Amygdala (tissue), 56 donors: ENCODE measurements at places on chromosomes 11 and 22.
A peak's percentile ranks its signal among the peaks of the same experiment; 100 is the strongest.

DNA sequence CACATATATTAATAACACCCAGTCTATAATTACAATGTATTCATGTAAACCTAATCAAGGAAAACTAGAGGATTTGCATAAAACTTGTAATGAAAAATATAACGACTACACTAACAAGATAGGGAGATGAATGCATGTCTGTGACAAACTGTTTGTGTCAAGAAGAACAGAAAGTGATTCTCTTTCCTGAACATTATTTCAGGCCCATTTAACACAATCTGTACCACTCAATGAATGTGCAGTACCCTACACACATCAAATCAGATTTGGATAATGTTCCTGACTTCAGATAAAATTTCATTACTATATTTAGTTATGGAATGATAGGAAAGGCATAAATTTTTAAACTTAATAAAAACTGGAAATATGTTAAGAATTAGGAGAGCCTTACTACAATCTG is 93.1 kb downstream of the CADM1 start:
- no peak for DNase-seq

DNA sequence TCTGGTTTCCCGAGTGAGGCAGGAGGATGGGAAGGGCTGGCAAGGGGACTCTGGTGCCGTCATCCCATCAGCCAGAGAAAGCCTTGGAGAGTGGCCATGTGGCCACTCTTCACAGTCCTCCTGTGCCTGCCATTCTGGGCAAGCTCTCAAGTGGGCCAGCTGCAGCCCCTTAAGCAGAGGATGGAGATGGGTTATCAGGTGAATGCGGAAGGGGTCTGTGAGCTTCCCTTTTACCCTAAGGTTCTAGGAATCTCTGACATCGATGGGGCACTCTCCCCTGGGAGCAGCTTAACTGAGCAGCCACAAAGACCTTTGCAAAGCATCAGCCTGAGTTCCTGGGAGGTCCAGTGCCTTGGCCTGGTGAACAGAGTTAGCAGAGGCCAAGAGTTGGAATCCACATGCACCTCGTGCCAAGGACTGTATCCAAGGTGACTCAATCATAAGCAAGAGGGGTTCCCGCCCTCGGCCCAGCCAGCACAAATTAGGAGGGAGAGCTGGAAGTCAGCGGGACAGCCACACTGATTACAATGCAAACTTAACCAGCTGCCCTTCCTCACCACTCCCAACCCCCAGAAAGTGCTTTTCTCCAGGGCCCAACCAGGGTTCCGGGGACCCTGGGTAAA is 193.6 kb downstream of the BUD13 start:
- no peak for DNase-seq

- no peak for DNase-seq
Measured at GRCh38 chr11:1283906-1284305, 25.5 kb downstream of the TOLLIP start.

DNA sequence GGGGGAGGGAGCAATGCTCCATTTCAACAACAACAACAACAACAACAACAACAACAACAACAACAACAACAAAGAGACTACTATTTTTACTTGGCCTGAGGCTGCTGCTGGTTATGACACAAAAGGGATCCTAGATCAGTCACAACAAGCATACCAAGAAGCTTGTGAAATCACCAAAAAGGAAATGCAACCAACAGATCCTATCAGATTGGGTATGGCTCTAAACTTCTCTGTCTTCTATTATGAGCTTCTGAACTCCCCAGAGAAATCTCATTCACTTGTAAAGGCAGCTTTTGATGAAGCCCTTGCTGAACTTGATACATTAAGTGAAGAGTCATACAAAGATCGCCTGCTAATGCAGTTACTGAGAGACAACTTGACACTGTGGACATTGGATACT is 10.5 kb upstream of the MS4A2 start:
- DNase-seq = no peak

DNA sequence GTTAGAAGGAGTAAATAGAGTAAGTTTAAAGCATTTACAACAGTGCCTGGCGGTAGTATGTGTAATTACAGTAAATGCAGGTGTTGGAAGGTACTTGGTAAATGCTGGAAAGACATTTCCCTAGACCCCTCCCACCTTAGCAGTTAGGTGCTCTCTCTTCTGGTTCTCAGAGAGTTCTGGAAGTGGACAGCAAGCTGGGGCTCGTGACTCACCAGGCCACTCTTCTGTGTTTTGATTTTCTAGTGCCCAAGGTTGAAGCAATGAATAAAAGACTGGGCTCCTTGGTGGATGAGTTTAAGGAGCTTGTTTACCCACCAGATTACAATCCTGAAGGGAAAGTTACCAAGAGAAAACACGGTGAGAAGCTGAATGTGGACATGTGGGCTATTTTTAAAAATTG is 27.6 kb downstream of the SNU13 start:
- no peak for DNase-seq

GRCh38 chr11:78180751-78181150 is 7.7 kb downstream of the KCTD21 start:
- no peak for DNase-seq

DNA sequence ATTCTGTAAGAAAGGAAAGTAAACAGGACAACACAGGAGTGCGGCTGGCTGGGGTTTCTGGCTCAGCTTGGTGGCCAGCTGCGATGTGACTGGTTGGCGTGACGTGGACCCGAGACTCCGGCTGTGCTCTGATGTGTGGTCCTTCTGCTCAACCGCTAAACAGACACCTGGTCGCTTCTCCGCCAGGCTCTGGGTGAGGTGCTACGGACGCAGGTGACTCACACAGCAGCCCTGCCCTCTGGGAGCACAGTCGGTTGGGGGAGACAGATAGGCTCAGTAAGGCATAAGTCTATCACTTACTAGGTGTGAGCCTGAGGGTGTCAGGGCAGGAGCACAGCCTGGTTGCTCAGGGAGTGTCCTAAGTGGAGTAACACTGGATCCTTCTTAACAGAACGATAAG is 8.2 kb downstream of the RTL6 start:
- DNase-seq = no peak

- DNase-seq = no peak
Measured at GRCh38 chr11:93737904-93738612, 3.2 kb downstream of the TAF1D start.

DNA sequence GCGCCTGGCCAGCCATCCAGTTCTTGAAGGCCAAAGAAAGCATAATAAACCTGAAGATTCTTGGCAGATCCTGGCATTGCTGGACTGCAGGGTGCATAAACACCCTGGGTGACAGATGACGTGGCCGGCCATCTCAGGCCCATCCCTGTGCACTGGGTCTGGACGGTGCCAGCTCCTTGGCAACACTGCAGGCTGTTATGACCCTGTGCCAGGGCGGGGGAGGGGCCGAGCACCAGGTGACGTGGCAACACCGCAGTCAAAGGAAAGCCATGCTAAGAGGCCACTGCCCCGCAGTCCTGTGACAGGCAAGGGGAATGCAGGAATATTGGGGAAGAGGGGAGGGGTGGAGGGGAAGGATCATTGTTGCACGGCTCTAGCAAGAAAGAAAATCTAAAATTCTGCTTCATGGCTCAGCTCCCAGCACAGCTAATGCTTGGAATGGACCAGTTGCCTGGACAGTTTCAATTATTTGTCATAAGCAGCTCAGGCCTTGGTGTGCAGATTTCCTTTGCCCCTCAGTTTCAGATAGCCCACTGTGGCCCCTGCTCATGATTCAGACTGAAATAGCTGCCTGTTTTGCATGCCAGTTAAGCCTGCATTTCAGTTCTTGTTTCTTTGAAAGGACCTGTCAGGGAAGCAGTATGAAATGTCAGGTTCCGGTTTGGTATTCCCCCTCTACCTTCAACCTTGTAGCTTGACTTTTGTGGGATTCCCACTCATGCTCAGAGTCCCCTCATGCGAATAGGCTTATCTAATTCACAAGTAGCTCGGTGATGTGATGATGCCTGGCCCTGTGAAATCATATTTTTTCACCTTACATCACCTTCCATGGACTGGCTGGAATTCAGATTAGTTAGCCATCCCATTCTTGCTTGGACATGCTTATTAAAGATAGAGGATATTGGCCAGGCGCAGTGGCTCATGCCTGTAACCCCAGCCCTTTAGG is 29.7 kb upstream of the DDX6 start:
- peak; percentile 21 for DNase-seq

GRCh38 chr22:22815397-22816170 is 72.0 kb upstream of the IGLL5 start:
- no peak for DNase-seq

DNA sequence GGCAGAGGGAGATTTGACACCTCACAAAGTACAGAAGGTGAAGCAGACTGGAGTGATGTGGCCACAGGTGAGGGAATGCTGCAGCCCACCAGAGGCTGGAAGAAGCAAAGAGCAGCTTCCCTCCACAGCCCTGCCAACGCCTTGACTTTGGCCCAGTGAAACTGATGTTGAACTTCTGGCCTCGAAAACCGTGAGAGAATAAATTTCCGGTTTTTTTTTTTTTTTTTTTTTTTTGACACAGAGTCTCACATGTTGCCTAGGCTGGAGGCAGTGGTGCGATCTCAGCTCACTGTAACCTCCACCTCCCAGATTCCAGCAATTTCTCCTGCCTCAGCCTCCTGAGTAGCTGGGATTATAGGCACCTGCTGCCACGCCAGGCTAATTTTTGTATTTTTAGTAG is 8.7 kb downstream of the KMT5B start:
- DNase-seq = no peak

DNA sequence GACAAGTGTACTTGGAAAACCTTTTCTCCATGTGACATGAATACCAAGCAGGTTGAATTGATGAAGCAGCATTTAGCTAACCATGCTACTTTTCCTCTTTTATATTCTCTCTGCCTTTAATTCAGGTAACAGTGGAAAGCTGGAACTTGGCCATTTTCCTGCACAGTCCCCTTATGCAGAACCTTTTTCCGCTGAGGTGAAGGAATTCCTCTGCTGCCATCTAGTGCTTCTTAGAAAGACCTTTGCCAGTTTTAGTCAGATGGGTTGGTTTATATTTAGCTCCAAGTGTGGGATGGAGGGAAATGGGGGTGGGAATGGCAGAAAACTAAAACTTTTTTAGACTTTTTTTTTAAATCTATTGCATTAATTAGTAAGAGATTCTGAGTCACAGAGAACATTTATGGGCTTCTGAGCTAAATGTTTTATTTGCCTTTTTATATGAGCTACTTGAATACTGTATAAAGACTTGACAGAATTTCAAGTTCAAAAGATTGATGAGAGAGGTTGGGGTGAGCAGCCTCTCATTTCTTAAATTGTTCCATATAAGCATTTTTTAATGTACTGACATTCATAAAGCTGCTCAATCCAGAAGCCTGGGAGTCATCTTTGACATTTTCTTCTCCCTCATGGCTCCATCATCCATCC is 153.9 kb upstream of the ZC3H12C start:
- no peak for DNase-seq

GRCh38 chr22:19666673-19667593 is 47.4 kb upstream of the SEPTIN5 start:
- no peak for DNase-seq

DNA sequence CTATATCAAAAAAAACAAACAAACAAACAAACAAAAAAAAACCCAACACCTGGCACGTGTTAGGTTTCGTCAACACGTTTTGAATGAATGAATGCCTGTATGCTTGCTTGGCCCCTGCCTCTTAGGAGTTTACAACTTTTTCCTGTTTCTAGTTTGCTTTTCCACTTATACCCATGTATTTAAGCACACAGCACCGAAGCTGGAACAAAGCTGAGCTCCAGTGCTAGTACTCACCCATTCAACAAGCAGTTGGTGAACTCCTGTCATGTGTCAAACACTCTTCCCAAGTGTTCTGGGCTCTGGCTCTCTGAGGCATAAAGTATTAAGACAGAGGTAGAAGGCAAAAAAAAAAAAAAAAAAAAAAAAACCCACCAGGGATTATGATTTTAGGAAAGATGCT is 599.3 kb downstream of the BUD13 start:
- no peak for DNase-seq

- no peak for DNase-seq
Measured at GRCh38 chr11:72582206-72583176, 91.7 kb downstream of the PDE2A start.

DNA sequence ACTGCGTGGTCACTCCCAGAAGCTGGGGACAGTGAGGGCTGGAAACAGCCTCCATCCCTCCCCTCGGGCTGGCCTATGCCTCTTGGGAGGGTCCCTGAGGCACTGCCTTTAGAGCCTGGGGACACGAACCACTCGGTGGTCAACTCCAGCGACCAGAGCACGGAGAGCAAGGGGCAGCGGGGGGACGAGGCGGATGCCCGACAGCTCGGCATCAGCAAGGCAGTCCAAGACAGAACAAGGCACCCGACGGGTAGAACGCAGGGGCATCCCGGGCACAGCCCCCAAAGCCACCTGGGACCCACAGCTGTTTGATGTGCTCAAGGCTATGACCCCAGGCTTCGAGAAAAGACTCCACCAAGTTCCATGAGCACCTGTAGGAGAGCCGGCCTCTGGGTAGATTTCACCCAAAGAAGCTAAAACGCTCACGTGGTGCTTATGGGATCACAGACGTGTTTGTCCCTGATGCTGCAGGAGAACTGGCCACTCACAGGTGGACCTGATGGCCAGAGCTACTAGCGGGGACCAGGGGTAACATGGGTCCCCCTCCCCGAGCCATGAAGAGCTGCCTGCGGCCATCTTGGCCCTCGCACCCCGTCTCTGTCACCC is 510 bp upstream of the LSP1 start:
- DNase-seq = no peak

GRCh38 chr11:46603704-46604308 is 10.0 kb upstream of the AMBRA1 start:
- no peak for DNase-seq

- no peak for DNase-seq
Measured at GRCh38 chr11:71252770-71253730, 673 bp upstream of the SHANK2 start.

GRCh38 chr22:26672060-26672471 is 14.7 kb downstream of the MIAT start:
- no peak for DNase-seq

DNA sequence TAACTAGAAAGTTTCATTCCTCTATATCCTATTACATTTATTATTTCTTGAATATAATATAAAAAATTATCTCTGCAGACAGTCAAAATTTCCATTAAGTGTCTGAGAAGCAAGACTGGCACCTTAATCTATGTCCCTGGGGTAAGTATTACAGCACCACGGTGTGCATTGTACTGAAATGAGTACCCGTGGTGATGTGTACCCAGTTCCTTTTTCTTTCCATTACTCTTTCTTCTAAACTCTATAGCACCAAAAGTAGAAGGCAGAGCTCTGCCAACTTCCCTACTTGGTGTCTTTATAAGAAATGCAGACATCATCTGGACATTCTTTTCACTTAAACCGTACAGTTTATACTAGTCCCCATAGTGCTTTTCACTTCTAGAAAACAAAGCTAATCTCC is 161.7 kb downstream of the GUCY1A2 start:
- no peak for DNase-seq
